EH (cell line): ENCODE measurements at places on chromosomes 7 and 10.

DNA sequence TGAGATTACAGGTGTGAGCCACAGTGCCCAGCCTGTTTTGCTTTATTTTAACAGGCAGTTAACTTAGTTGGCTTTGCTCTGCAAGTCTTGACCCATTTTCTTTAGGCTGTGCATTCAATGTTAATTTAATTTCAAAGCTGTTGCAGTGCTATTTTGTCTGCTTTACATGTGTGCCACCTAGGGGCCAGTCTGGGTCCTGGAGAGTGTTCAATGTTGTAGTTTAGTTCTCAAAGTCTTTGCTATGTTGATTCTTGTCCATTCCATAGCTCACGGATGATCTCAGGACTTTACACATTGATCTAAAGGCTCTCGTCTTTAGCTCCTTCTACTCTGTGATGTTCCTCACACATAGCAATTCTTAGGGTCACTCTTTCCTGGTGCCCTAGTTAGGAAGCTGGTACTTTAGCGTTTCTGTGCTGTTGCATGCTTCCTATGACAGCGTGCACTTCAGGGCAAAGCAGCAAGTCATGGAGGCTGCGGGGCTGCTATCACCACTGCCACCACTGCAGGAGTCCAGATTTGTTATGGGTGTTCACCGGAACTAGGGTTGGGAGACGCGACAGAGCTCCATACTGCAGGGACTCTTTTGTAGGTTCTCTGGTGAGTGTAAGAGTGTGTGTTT, 16.4 kb upstream of the ABCA13 start:
- DNase-seq = peak; percentile 69

GRCh38 chr10:15742836-15743235, 23.1 kb upstream of the ITGA8 start:
- no peak for DNase-seq

DNA sequence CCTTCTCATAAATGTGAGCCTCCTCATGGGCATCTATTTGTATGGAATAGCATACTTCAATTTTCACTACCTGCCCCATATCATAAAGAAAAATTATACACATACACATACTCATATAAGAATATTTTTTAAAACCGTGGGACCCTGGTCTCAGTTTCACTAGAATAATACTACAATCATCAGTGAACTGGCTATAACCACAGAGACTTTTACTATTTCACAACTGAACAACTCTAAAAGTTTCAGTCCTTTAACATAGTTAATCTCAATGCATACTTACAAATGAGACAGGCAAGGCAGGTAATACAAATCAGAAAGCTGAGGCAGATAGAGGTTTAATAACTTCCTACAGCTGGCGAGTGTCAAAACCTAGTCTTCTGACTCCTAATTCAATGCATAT, 83.1 kb downstream of the LRRN3 start:
- no peak for DNase-seq

DNA sequence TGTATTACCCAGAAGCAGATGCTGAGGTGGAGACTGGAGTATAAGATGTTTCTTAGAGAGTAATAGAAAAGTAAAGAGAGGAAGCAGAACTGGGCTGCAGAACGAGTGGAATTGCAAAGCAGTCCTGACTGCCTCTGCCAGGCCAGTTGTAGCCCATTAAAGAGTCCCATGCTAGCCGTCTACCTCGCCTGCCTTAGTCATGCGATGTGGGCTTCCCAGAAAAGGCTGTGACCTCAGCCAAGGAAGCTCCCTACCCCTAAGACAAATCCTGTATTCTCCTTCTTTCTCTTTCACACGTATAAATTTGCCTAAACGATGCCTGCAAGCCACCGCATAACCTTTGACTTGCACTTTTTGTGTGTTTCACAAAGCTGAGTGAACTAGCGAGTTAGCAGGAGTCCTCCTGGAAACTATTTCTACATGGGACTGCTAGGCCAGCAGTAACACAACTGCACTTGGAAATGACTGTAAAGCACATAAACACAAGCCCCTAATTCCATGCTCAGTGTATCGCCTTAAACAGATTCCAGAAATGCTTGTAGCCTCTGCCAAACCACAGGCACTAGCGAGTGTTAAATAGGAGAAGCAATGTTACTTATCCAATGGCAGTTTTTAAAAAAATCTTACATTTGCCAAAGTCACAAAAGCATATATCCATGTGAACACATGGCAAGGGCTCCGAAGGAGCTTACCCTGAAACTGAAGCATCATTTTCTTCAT, 47.4 kb upstream of the GNAI1 start:
- peak; percentile 91 for DNase-seq

DNA sequence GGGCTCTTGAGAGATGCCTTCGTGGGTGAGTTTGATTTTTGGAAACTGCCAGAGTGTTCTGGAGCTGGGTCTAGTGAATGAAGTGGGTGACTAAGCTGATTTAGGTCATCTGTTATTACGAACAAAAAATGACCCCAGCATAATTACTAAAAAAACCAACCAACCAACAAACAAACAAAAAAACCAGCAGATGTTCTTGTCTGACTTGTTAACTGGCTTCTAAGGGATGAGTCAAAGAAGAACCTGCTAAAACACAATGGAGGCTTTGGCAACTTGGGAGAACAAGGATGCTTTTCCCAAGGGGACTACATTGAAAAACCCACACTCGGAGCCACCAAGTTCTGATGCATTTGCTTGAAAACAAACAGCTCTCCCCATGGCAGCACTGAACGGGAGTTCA, 11.5 kb downstream of the TACR2 start:
- DNase-seq = no peak

GRCh38 chr10:21363092-21363730, 162.3 kb downstream of the SKIDA1 start:
- peak; percentile 32 for DNase-seq

- DNase-seq = no peak
These were observed 2.7 kb downstream of the SKIDA1 start for GRCh38 chr10:21522631-21523406.

DNA sequence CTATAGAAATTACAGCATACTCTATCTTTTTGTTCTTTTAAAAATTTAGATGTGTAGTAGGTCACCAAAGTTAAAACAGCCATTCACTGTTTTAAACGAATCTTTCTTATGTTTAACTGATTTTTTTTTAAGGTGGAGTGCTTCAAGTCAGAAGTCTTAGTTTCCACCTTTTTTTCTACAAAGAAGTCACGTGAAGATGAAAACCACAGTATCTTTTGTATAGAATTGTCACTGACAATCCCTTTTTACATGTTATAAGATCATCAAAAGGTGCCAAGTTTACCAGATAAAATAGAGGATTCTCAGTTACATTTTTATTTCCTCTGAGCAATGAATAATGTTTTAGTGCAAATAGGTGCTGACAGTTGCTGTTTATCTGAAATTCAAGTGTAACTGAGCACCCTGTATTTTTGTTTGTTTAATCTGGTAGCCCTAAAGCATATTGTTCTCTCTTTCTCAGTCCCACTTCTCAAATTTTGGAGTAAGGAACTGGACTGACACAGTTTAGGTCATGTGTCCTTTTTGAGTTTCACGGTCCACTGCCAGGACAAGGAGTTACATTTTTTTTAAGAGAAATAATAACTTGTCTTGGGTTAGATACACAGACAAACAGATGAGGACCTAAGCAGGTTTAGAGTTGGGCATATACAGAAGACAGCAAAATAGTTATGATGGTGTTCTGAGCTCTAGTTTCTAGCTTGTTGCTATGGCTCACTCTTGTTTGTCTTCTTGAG, 233.2 kb upstream of the MBL2 start:
- no peak for DNase-seq

DNA sequence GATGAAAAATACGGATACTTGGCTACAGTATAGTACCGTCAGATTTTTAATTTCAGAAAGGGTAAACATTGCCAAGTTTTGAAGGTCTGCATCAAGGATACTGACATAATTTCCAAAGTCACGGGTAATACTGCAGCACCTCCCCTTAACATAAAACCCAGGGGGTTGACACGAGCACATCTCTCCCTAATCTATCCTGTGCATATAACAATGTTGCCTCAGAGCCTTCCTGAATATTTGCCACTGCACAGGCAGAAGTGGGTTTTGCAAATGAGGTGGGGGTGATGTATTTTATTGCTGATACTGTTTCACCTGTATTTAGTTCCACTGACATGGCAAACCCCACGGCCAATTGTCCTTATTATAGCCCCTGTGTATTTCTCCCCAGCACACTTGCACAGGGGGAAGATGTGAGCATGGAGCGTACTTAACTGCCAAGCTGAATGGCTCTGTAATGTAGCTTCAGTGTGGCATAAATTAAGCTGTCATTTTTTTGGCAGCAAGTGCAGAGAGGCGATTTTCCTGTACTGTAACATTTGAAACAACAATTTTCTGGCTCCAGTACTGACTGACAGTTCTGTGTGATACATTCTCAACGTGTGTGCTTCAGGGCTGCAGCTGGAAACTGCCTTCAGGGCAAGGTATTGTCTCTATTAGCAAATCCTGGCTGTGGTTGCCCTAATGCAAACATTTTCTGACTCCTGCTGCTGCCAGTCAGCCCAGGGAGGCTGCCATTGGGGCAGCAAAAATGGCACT, 299.6 kb upstream of the SP4 start:
- no peak for DNase-seq

DNA sequence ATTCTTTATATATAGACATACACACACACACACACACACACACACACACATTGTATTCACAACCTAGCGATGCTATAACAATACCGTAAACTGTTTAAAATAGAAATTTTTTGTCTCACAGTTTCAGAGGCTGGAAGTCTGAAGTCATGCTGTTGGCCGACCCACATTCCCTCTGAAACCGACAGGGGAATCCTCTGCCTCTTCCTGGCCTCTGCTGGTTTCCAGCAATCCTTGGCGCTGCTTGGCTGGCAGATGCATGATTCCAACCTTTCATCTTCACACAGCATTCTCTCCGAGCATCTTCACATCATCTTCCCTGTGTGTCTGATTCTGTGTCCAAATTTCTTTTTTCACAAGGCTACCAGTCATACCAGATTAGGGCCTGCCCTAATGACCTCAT, 94.8 kb downstream of the CCDC71L start:
- no peak for DNase-seq

- no peak for DNase-seq
These were observed 10.1 kb downstream of the NUDT1 start for GRCh38 chr7:2251841-2252771.

DNA sequence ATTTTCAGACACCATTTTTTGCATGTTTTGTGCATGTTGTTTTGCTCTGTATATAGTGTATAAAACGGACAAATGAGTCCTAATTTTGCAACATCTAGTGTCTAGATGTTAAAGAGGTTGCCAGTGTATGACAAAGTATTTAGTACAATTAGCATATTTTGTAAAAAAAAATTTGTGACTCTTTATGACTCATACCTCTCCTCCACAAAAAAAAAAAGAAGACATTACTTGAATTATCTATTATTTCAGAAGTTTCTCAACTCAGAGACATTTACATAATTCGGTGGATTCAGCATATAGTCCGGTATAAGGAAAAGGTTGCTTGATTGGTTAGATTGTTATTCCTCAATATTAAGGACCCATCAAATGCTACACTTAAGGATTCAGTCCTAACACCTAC, 26.0 kb downstream of the NUP42 start:
- no peak for DNase-seq

DNA sequence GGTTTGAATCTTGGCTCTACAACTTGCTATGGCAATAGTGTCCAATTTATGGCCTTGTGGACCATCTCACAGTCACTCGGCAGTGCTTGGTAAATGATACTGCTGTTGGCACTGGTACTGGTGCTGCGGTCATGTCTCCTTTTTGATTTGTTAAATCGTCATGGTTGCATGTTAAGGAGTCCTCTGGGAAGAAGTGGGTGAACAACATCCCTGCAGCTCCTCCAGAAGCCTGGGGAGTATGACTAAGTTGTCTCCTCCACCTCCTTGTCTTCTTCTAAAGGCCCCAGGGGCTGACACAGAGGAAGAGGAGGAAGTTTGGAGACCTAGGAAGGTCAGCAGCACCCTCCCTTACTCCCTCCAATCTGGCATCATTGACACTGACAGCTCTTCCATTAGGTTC, 8.5 kb downstream of the ITPRIP start:
- DNase-seq = peak; percentile 94

- DNase-seq = no peak
These were observed 295.2 kb downstream of the GATA3 start for GRCh38 chr10:8349610-8350249.

DNA sequence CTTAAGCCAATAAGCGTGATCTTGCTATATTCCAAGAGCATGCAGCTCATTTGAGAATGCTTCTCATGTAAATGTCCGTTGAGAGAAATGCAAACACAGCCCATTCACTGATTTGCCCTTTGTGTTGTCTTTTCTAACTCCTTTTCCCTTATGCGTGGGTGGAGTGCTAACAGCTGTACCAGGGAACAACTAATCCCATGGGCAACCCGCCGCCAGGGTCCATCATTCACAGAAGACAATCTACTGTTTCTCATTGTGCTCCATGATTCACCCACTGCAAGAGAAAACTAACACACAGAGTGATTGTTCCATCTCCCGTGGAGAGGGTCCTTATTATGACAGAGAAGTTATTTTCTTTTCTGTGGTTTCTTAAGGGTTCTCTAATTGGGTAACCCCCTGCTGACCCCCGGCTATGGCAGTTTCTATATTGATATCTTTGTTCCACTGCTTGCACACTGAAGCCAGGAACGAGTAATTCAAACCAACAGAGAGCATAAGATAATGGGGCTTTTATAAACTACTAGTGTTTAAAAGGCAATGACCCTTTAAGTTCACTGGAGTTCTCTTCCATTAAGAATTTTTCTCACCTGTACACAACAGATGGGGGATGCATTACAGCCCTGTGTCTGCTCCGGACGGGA, 298.7 kb downstream of the BAMBI start:
- DNase-seq = no peak

DNA sequence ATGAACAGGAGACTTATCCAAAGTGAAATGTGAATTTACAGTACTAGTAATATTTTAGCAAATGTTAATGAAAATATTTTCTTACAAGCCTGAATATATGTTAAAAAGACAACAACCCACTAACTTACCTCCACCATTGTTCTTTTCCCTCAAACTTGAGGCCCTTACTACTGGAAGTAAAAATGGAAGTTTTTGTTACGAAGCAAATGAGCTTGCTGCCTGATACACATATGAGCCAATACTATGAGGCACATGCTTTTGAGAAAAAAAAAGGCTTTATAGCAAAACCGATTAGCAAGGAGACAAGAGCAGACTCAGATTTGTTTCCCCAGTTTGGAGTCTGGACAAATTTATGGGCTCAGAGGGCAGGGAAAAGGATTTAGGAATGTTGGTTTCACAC, 29.0 kb downstream of the PRPS1L1 start:
- DNase-seq = no peak
